Cerebellum (tissue), 4 donors: ENCODE measurements at places on chromosomes 16 and 17.

DNA sequence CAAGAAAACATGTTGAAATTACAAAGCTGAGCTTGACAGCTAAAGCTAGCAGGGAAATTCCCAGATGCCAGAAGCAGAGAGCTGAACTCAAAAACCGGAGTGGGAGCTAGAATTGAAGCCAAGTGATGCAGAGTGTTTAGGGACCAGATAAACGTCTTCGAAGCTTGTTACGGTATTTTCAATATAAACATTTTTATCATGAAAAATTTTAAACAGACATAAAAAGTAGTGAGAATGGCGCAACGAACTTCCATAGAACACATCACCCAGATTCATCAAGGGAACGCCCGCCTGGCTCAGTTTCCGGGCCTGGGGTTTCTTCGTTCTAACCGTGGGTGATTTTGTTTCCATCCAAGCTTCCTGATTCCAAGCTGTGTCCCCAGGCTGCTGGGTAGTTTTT is 18.1 kb downstream of the SPNS2 start:
- DNase-seq: no peak

GRCh38 chr17:61863801-61864126 is 436 bp upstream of the BRIP1 start:
- DNase-seq: no peak

- no peak for DNase-seq
Observed at GRCh38 chr16:75099075-75099667, 17.4 kb downstream of the LDHD start.

DNA sequence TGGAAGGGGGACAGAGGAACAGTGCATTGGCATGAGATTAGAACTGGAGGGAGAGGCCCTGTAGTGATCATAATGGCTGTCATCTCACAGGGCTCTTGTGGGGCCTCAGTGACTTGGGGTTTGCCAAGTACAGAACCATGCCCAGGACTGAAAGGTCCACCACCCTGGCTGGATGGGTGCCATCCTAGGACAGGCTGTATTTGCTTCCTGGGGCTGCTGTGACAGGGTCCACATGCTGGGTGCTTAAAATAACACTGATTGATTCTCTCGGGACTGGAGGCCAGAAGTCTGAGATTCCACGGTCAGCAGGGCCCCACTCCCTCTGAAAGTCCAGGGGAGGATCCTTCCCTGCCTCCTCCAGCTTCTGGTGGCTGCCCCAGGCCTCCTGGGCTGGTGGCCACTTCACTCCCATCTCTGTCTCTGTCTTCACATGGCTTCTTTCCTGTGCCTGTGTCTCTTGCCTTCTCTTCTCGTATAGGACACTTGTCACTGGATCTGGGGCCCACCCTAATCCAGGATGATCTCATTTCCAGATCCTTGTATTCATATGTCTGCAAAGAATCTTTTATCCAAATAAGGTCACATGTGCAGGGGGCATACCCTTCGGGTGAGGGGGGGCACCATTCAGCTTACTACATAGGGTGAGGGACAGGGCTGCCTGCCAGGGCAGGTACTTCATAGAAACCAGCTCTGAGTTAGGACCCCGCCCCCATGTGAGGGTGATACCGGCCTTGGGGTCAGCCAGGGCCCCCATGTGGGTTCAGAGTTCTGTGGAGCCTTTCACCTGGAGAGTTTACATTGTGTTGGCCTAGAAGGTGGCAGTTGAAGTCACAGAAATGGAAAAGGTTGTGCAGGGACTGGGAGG is 52.6 kb downstream of the USP22 start:
- DNase-seq: no peak

DNA sequence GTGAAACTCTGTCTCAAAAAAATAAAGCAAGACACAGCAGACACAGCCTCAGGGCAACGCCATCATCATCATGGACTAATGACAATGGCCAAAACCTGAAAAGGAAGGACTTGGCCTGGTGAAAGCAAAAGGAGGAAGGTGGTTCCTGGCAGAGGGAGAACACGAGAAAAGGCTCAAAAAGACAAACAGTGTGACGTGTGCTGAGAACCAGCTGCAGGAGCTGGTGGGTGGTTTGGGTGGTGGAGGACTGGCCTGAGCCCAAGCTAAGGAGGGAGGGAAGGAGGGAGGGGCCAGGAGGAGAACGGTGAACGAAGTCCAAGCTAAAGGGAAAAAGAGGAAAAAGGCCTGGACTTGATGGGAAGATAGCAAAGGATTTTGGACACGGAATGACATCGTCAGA is 85.1 kb downstream of the SLC39A11 start:
- DNase-seq: no peak

DNA sequence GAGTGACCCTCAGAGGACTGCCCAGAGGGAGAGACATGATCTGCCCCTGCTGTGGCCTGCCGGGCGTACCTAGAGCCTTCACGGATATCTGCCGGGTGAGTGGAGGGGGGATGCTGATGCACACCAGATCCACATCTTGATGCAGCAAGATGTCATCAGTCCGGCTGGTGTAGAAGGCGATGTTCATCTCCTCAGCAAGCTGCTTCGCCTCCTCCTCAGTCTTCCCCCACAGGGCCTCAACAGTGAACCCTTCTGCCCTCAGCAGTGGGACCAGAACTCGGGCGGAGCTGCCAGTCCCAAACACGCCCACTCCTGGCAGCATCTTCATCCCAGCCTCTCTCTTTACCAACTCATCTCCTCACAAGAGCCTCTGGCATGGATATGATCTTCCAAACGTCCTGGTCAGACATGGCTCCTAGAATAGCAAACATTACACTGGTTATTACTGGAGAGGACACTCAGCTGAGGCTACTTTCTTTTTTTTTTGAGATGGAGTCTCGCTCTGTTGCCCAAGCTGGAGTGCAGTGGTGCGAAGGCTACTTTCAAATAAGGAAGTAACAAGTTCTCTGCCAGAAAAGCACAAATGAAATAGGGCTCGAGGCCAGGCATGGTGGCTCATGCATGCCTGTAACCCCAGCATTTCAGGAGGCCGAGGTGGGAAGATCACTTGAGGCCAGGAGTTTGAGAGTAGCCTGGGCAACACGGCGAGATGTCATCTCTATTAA is 18.9 kb downstream of the C16orf86 start:
- no peak for DNase-seq

DNA sequence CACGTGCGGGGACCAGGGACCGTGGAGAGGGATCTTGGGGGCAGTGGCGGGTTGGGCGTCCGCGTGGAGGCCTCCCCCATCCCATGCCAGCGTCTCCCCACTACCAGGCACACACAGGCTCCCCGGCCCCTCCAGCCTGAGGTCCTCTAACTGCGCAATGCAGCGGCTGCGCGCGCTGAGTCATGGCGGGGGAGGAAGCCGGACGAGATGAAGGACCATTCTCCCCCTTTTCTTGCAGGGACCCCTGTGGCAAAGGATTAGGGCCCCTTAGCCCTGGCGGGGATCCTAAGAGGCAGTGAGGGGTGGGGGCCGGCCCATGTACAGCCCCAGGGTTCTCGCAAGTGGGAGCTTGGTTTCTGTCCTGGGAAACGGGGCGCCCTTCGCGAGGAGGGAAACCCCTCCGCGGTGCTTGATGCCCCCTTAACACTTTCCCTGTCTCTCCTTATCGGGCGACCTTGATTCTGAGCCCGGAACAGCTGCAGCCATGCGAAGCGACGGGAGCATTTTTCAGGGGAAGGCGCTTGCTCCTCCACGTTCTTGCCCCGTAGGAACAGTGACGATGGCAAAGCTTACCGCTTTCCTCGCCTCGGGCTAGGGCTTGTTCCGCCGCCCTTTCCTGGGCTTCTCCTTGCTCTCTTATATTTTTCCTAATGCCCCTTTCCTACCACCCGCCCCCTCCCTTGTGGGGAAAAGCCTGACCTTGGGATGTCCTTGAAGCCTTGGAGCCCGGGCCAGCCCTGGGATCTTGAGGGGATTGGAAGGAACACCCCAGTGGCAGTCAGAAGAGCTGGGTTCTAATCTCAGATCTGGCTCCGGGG is 592 bp downstream of the ALDOA start:
- no peak for DNase-seq

DNA sequence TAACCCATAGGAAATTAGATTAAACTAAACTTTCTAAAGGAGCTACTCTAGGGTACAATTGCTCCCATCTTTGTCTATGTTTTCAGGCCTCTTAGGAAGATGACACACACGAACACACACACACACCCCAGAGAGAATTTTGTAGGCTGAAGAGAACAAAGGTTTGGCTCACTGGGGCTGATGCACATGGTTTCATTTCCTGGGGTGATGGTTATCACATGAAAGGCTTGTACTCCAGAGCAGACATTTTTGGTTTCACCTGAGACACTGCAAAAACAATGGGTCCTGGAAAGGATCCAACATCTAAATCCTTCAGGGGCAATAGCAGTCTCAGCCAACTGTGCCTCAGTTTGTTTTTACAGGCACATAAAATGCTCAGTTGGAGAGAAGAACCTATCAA is 62.8 kb downstream of the GRB7 start:
- no peak for DNase-seq

DNA sequence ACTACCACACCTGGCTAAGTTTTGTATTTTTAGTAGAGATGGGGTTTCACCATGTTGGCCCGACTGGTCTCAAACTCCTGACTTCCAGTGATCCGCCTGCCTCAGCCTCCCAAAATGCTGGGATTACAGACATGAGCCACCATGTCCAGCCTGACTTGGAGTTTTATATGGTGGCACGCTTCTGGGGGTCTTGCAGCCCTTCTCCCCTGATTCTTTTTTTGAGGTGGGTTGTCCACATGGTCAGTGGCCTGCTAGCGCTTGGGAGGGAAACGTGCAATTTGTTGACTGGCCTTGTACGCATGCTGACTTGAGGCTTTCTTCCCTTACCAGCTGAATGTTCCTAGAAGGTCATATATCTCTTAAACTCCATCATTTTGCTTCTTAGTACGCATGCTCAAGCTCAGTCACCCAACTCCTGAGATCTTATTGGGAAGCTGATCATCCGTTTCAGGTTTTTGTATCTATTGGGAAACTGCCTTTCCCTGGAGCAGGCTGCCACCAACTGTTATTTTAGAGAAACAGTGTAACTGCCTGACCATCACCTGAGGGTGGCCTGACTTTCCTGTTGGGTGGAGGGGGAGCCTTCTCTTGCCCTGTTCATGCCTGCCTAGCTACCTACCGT is 13.7 kb upstream of the LDHD start:
- DNase-seq: peak; percentile 12

DNA sequence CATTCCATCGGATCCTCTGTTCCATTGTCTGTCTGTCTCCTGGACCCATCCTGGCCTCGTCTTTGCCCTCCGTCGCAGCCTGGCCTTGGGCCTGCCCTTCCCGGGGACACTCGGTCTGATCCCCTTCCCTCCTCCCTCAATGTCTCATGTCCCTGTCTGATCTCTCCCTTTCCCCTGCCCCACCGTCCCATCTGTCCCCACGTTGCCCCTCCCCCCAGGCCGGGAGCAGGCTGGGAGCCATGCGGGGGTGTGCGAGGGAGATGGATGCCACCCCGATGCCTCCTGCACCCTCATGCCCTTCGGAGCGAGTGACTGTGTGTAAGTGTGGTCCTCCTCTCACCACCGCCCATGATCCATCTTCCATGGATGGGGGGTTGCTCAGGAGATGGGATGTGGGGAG is 5.3 kb upstream of the ATP2A1 start:
- DNase-seq: no peak

DNA sequence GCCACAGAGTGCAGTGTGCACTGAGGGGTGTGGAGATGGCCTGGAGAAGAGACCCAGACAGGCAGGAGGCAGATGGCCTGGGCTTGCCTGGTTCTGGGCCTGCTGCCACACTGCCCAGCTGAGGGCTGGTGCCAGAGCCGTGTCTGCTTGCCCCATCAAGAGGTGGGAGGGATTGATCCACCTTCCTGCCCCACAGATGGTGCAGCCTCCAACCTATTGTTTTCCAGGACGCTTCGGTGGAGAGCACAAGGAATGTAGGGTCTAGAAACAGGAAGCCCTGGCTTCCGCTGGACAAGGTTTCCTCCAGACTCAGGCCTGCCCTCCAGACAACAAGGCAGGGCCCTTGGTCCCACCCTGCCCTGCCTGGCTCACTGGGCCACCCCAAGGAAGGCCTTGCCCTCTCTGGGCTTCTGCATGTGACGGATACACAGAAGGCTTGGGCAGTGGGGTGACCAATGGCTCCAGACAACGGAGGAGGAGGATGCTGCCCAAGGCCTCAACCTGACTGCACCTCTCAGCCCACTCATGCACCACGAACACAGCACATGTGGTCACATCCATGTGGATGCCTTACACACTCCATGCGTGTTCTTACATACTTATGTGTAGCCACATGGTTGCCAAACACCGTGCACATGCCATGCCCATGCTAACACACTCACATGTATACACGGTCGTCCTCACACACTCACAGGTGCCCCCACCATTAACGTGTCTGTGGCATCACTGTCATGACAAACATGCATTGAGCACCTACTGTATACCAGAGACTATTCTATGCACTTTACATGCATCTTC is 6.5 kb upstream of the CDH5 start:
- peak; percentile 31 for DNase-seq
